ENCODE measurements at places on chromosomes 6 and 20.

DNA sequence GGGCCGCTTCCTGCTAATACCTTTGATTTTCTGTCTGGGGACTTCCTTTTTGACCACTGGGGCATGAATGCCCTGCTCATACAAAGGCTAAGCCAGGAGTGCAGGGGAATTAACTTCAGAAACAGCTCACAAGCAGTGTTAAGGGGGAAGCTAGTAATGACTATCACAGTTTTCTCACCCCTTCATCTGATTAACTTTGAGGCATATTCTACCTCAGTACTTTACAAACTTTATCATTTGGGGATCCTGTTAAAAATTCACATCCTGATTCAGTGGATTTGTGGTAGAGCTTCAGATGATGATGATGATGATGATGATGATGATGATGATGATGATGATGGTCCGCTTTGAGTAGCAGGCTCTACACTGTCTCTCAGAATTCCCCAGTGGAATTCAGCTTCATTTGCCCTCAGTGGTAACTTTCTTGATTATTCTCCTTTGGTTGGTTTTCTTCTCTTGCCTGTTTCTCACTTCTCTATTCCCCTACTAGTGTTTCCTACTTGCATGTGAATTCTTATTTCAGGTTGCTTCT lies 78.4 kb upstream of the TMEM170B start:
- no peak for DNase-seq

DNA sequence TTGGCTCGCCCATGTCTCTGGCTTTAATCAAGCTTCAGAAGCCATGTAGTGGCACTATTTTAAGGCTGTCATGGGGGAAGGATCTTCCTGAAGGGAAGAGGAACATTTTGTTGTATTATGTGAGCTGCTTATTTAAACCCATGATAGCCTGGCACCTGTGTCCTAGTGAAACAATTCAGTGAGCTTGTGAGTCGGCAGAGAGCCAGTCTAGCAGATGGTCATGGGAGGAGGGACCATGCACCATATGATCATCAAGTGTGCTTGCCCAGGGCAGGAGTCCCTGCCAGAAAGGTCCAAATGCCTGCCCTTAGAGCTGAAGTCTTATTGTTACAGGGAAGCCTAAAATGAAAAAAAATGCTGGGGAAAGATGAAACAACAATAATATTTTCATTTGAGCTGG lies 132.9 kb downstream of the PRDM13 start:
- DNase-seq: no peak

GRCh38 chr20:16040742-16041141 lies 532.5 kb downstream of the KIF16B start:
- DNase-seq: no peak

DNA sequence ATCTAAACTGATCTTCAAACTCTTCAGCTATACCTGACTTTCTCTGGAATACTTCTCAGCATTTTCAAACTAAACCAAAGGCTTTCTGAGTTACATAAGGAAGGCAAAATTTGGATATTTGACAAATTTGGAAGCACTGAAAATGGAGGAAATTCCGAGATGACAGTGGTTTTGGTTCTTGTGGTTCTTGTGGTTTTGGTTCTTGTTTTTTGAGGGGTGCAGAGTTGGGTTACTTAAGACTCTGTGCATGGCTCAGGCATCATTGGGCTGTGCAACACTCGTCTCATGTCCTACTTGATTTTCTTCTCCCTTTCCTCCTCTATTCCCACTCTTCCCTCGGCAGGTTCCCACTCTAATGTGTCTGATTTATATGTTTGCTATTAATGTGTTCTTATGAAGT lies 78.0 kb downstream of the SLC22A3 start:
- no peak for DNase-seq

- no peak for DNase-seq
These were observed 164.7 kb upstream of the RIMS1 start for GRCh38 chr6:71721642-71722041.

All from stimulated activated CD4-positive, alpha-beta T cell treated with anti-CD3 and anti-CD28 coated beads, Interleukin-1b, Interleukin-23, amount 100 ng/mL, for 1 hour (primary cell).